Stimulated activated CD4-positive, alpha-beta T cell treated with anti-CD3 and anti-CD28 coated beads, Interleukin-12 subunit alpha, Interleukin-12 subunit beta, amount 100 ng/mL, for 48 hours (primary cell): ENCODE measurements at places on chromosomes 2 and 18.

GRCh38 chr18:56233595-56233994, 404.8 kb downstream of the TXNL1 start:
- DNase-seq = no peak

GRCh38 chr2:95392730-95393455, 9.6 kb upstream of the FAHD2A start:
- no peak for DNase-seq

- DNase-seq = no peak
These were observed 1.3 kb upstream of the ODC1 start for GRCh38 chr2:10449486-10449831.

DNA sequence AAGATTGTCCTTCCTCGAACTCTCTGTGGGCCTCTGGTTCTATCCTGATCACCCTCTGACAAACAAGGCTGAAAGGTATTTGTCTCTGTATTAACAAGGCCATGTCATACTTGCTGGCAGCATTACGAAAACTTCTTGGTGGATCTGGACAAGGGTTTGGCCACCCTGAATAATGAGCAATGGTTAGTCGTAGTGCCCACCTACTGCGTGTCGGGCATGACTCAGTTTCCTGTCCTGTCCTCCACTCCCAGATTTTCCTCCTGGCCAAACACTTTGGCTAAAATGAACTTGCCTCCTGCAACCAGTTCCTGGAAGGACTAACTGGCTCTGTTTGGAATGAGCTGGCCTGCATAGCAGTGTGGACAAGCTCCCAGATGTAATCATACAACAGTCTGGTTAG, 198.5 kb upstream of the SMIM21 start:
- no peak for DNase-seq

DNA sequence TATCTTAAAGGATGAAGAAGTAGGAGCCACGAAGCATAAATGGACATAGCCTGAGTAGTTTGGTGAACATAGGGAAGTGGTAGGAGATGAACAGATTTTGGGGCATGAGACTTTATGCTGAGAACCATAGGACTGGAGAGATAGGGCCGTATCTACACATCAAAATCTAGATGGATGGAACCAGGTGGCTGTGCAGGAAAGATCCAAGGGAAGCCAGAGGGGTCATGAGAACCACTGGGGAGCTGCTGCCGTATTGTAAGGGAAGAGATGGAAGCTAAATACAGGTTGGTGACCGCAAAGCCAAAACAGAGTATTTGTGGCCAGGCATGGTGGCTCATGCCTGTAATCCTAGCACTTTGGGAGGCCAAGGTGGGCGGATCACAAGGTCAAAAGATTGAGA, 124.3 kb downstream of the TRIB2 start:
- DNase-seq = no peak
